ENCODE measurements at places on chromosomes 7 and 10. TPM values are rescaled to one million over a fixed set of nuclear protein-coding genes. Genes with fewer than 3 reads are reported as not detected.

CYP2E1 gene
- 1.2 TPM for total RNA-seq

DNA sequence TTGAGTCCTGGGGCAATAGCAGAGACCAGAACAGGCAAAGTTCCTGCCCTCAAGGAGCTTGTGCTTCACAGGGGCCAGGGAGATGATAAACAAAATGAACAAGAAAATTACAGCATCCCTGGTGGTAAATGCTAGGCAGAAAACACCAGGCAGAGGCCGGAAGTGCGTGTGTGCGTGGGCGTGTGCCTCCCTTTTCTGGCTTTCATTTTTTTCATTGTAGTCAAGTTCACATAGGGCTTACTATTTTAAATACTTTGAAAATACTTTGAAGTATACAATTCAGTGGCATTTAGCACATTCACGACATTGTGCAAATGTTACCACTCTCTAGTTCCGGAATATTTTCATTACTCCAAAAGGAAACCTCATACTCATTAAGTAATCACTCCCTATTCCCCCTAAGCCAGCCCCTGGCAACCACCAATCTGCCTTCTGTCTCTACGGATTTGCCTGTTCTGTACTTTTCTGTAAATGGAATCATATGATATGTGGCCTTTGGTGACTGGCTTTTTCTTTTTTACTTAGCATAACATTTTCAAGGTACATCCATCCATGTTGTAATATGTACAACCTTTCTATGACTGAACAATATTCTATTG, 88.1 kb upstream of the PDCD4 start:
- H3K27ac ChIP-seq = peak overlapping the region; percentile 77
- no peaks in the 10 kb centered on the region for H3K36me3 ChIP-seq
- DNase-seq = no peak
- H3K4me1 ChIP-seq = no peaks in the 10 kb centered on the region

GRCh38 chr10:99605351-99605750, 14.9 kb downstream of the SLC25A28 start:
- no peak overlapping the region for H3K27ac ChIP-seq
- no peak overlapping the region for H3K4me3 ChIP-seq
- no peaks in the 10 kb centered on the region for H3K27me3 ChIP-seq

DNA sequence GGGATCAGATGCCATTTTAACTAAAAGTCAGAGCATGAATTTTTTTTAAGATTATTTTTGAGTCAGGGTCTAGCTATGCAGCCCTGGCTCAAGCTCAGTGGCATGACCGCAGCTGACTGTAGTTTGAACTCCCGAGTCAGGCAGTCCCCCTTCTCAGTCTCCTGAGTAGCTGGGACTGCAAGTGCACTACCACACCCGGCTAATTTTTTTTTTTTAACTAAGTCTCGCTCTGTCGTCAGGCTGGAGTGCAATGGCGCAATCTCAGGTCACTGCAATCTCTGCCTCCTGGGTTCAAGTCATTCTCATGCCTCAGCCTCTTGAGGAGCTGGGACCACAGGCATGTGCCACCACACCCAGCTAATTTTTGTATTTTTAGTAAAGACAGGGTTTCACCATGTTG, 7.8 kb downstream of the TAS2R41 start:
- H3K4me3 ChIP-seq = no peak overlapping the region
- H3K27me3 ChIP-seq = no peaks in the 10 kb centered on the region
- DNase-seq = no peak
- H3K27ac ChIP-seq = no peak overlapping the region
- H3K4me1 ChIP-seq = no peaks in the 10 kb centered on the region
- no peaks in the 10 kb centered on the region for H3K36me3 ChIP-seq

DNA sequence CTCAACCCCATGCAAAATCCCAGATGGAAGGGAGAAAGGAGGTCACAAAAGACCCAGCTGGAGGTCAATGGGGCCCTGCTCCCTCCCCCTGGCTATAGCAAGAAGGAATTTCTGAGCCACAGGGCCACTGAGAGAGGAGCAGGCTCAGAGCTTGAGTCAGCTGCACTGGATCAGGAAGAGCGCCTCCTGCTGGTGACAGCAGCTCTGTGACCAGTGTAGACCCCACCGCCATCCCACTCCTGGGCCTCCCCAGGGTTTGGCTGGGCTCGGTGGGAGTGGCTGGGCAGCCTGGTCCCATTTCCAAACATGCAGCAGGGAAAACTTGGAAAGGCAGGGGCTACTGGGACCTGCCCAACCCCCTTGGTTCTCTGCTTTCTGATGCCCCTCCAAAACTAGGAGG, 31.5 kb upstream of the PRLHR start:
- H3K27ac ChIP-seq = no peak overlapping the region
- H3K4me1 ChIP-seq = peaks cover 20% of the 10 kb centered on the region
- H3K36me3 ChIP-seq = no peaks in the 10 kb centered on the region
- no peaks in the 10 kb centered on the region for H3K27me3 ChIP-seq

- peak; percentile 72 for DNase-seq
- no peaks in the 10 kb centered on the region for H3K27me3 ChIP-seq
- H3K4me1 ChIP-seq = no peaks in the 10 kb centered on the region
- H3K27ac ChIP-seq = peak overlapping the region; percentile 11
These were observed 103.9 kb downstream of the CUBN start for GRCh38 chr10:17025444-17026295.

GRCh38 chr7:151406886-151407583, 2.8 kb downstream of the WDR86 start:
- H3K27me3 ChIP-seq = peaks cover 43% of the 10 kb centered on the region
- no peak overlapping the region for H3K4me3 ChIP-seq
- H3K4me1 ChIP-seq = peaks cover 17% of the 10 kb centered on the region
- DNase-seq = peak; percentile 48
- H3K27ac ChIP-seq = no peak overlapping the region

DNA sequence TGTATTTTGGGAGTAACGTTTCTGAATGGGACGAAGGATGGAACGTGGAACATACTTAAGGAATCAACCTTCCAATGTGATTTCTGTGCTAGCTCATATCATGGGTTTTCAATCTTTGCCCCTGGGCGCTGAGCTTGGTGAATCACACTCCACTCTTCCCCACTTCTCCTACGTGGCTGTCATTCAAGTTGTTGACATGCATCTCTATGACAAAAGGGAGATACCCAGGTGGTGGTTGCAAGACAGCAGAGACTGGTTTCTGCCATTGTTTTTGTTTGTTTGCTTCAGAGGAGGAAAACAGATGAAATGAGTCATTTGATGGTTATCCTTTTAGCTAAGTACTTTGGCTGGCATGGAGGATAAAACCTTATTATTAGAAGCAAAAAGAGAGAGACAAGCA, 573.9 kb downstream of the GATA3 start:
- H3K27me3 ChIP-seq = no peaks in the 10 kb centered on the region
- H3K36me3 ChIP-seq = no peaks in the 10 kb centered on the region
- no peaks in the 10 kb centered on the region for H3K4me1 ChIP-seq
- H3K27ac ChIP-seq = no peak overlapping the region
- H3K4me3 ChIP-seq = no peak overlapping the region
- DNase-seq = no peak

NACAD gene
- total RNA-seq = 5.3 TPM

- no peak for DNase-seq
- H3K36me3 ChIP-seq = no peaks in the 10 kb centered on the region
- H3K4me3 ChIP-seq = no peak overlapping the region
- no peaks in the 10 kb centered on the region for H3K27me3 ChIP-seq
These were observed 14.2 kb upstream of the SLC18A3 start for GRCh38 chr10:49595713-49596492.

PTN gene
- 52.3 TPM for total RNA-seq

DNA sequence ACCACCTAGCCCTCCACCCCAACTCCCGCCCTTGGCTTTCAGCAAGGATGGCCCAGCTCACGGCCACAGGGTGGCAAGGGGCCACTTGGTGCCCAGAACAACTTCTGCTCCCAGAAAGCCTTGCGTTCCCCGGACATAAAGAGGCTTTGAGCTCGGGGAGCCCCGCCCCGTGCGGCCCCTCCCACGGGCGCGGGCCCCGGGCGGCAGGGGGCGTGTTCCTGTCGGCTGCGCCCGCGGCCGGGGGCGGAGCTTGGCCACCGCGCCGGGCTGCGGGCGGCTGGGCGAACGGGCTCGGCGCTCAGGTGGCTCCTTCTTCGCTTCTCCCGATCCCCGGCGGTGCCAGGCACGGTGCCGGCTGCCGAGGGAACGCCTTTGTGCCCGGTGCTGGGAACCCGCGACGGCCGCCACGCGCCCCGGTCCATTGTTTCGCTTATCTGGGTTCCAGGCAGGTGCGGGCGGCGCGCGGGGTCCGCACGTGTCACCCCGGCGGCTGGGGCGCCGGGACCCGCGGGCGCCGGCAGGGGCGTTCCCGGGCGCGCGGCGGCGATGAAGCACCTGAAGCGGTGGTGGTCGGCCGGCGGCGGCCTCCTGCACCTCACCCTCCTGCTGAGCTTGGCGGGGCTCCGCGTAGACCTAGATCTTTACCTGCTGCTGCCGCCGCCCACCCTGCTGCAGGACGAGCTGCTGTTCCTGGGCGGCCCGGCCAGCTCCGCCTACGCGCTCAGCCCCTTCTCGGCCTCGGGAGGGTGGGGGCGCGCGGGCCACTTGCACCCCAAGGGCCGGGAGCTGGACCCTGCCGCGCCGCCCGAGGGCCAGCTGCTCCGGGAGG, at the start of gene NFE2L3:
Gene NFE2L3, plus strand, starts transcription at position 246 of the 829 bp plus-strand sequence. Its CDS starts 301 bp downstream, at position 547.
- peak within 1 kb of the TSS; percentile 49 for H3K4me3 ChIP-seq
- H3K4me1 ChIP-seq = no peaks in the 10 kb centered on the region
- peaks cover 37% of the 10 kb centered on the region for H3K27me3 ChIP-seq

DNA sequence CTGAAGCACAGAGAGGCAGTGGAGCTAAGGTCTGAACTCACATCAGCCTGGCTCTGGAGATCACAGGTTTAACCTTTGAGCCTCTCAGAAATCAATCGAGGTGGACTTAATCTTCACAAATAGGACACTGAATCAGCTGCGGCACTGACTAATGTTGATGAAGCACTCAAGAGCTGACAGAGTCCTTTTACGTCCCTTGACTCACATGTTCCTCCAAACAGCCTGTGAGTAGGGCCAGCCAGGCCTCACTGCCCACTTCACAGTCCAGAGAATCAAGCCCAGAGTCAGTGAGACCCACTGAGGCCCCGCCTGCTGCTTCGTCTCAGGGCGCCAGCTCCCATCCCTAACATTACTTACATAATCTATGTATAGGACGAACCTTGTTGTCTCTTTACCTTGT, 63.1 kb downstream of the TNS3 start:
- H3K27ac ChIP-seq = peak overlapping the region; percentile 6
- no peak for DNase-seq
- no peak overlapping the region for H3K4me3 ChIP-seq
- peaks cover 64% of the 10 kb centered on the region for H3K4me1 ChIP-seq
- H3K36me3 ChIP-seq = no peaks in the 10 kb centered on the region

DNA sequence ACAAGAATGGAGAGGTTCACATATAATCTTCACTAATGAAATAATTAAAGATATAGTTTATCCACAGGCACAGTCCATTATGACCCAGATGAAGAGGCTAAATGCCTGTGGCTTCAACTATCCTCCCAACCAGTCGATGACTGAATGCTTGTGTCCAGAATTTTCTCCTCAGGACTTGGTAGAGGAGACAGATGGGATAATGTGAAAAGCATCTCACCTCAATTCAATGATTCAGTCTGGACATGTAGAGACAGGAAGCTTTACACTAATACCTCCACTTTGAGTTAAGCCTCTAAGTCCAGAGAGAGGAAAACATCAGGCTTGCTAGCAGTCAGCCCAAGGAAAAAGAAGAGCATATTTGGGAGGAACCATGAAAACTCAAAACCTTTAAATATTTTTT, 59.1 kb upstream of the COL1A2 start:
- DNase-seq = no peak
- no peaks in the 10 kb centered on the region for H3K27me3 ChIP-seq
- H3K36me3 ChIP-seq = no peaks in the 10 kb centered on the region
- H3K27ac ChIP-seq = no peak overlapping the region

GRCh38 chr10:77556990-77557601, 80.5 kb downstream of the KCNMA1 start:
- peak overlapping the region; percentile 82 for H3K27ac ChIP-seq
- DNase-seq = no peak
- H3K4me3 ChIP-seq = no peak overlapping the region
- peaks cover 71% of the 10 kb centered on the region for H3K4me1 ChIP-seq

CRTAC1 gene
- total RNA-seq = 3.8 TPM

DNA sequence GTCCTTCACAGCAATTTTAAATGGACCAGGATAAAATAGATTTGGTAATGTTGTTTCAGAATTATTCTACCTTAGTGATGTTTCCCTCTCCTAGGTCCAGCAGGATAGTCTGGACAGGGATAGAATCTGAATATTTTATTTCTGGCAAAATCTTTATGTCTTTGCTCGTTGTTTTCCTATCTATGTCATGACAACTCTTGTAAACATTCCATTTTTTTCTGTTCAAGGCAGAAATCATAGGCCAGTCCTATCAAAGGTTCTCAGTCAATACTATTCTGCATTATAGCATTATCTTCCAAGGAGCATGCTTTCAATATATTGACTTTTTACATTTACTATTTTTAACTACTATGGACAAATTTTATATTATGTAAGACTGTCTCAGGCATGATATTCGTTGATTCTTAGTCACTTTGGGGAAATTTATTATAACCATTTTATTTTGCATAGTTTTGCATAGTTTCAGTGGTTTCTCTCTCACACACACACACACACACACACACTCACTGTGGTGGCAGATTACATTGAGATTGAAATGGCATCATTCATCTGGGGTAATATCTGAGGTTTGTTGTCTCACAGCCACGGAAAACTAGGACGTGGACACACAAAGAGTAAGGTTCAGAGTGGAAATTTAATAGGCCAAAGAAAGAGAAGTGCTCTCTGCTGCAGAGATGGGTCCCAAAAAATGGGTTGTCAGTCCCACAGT, 17.2 kb downstream of the TAS2R60 start:
- H3K4me1 ChIP-seq = no peaks in the 10 kb centered on the region
- no peak overlapping the region for H3K4me3 ChIP-seq
- H3K27ac ChIP-seq = no peak overlapping the region
- H3K36me3 ChIP-seq = no peaks in the 10 kb centered on the region
- H3K27me3 ChIP-seq = no peaks in the 10 kb centered on the region
